Activated naive CD4-positive, alpha-beta T cell (primary cell): ENCODE measurements at places on chromosomes 1 and 21.

DNA sequence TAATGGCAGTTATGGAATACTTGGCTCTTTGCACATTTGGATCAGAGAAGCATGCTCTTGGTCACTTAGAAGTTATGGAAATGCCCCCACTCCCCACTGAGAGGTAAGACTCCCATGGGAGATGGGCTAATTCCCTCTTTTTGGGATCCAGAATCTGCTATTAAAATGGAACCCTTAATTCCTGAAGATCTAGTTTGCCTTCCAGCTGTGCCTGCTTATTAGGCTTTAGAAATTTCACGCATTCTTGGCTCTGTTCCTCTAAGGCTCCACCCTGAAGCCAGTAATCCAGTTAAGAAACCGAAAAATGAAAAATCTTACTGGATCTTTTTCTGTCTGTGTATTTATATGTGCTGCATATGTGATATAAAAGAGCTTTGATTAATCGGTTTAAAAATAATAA is 76.7 kb downstream of the USH2A start:
- no peak for DNase-seq

- no peak for DNase-seq
These were observed 41.5 kb upstream of the CTBS start for GRCh38 chr1:84615790-84616189.

DNA sequence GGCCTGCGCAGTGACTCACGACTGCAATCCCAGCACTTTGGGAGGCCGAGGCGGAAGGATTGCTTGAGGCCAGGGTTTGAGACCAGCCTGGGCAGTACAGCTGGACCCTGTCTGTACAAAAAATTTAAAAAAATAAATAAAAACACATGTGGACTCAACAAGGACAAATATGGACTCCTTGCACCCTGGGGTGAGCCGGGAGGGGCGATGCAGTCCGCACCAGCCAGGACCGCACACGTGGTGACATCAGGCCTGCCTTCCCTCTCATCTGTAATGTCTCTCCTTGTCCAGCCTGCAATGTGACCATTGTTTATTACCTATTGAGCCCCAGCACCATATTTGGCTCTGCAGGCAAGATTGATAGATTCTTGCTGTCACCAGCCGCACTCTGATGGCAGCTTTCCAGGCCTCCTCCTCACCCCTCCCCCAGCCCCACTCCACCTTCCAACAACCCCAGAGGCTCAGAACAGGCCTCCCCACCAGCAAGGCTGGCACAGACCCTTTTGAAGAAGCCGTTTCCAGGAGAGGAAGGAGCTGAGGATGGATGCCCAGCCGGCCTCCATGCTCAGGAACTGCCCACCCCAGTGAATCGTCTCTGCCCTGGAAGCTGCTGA is 55.2 kb downstream of the IRF2BP2 start:
- DNase-seq, result no peak

GRCh38 chr1:44964396-44964795 is 22.0 kb downstream of the EIF2B3 start:
- DNase-seq, result no peak

DNA sequence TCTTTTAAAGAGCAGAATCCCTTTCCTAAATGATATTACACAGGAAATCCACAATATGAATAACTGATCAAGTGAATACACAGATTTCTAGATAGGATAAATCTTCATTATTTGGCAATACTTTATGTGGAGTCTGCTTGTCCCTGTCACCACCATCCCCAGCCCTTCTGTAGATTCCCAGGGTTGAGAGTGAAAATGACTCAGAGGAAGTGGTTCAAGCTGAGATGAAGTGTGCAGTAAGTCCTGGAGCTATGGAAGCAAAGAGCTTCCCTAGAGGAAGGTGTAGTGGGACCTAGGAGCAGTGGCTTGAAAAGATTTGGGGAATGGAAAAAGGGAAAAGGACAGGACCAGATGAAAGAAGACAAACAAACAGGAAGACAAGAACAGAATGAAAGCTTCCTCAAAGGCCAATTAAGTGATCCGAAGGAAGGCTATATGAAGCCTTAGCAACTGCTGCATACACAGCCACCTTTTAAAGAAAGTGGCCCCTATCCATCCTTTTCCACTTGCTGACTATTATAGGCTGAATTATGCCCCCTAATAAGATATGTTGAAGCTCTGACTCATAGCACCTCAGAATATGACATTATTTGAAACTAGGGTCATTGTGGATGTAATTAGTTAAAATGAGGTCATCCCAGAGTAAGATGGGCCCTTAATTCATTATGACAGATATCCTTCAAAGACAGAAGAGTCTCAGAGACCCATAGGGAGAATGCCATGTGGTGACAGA is 96.5 kb upstream of the CAMK1G start:
- DNase-seq, result no peak

GRCh38 chr1:156407344-156407743 is 38.3 kb downstream of the RHBG start:
- DNase-seq, result no peak

- DNase-seq, result no peak
These were observed 255.9 kb downstream of the CACNA1E start for GRCh38 chr1:181739214-181739613.

DNA sequence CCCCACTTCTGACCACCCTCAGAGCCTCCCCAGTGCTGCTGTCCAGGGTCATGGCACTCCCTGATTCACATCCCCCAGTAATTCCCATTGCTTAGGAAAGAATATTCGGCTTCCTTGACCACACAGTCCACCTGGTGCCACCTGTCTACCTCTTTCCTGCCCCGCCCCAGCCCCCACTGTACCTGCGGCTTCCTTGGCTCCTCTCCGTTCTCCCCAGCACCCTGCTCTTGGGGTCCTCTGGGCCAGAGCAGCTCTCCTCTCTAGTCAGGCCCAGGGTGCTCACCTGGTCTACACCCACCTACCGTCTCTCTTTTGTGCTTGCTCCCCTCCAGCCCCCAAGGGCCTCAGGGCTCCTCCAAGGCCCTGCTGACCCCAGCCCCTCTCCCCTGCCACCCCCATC is 142.6 kb downstream of the PEX14 start:
- DNase-seq, result no peak

DNA sequence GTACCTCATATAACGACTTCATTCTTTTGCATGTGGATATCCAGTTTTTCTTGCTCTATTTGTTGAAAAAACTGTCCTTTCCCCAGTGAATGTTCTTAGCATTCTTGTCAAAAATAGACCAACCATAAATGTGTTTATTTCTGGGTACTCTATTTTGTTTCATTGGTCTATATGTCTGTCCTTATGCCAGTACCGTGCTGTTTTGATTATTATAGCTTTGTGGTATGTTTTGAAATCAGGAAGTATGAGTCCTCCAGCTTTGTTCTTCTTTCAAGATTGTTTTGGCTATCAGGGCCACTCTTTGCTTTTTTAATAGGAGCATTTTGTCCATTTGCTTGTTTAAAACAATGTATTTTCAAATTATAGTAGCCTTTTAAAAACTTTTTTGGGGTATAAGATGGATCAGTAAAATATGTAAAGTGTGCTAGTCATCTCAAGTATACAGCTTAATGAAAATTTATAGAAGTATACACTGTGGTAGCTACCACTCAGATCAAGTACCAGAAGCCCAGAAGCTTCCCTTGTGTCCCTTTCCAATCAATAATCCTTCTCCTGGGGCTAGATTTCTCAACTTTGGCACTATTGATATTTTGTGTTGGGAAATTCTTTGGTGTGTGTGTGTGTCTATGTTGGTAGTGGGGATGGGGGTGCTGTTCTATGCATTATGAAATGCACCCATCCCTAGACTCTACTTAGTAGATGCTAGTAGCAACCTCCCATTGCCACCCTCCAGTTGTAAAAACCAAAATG is 16.8 kb downstream of the MROH7 start:
- DNase-seq, result no peak

- no peak for DNase-seq
These were observed 205.2 kb downstream of the ASTN1 start for GRCh38 chr1:176959191-176959820.

- no peak for DNase-seq
These were observed 14.5 kb downstream of the TBX15 start for GRCh38 chr1:118973531-118974137.

DNA sequence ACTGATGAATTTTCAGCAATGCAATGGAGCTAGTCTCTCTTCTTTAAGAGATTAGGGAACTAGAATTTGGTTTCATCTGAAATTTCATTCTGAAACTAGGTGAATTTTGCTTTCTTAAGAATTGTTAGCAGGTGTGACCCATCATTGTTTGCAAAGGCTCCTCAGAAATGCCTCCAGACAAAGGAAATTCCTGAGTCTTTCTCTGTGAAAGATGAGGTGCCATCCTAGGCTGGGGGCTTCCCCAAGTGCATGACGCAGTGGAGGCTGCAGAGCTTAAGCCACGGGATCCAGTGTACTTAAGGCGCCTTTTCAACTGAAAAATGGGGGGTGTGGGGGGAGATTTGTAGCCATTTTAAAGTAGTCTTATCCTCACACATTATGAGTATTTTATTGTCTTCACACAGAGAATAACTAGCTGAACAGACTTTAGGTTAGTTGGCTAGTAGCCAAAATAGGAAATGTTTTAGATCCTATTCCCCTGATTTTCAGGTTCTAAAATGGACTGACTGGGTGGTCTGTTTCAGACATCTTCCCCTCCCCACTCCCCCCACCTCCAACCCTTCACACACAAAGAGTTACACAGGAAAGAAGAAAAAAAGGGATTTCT is 202.0 kb downstream of the NFIA start:
- DNase-seq, result no peak

DNA sequence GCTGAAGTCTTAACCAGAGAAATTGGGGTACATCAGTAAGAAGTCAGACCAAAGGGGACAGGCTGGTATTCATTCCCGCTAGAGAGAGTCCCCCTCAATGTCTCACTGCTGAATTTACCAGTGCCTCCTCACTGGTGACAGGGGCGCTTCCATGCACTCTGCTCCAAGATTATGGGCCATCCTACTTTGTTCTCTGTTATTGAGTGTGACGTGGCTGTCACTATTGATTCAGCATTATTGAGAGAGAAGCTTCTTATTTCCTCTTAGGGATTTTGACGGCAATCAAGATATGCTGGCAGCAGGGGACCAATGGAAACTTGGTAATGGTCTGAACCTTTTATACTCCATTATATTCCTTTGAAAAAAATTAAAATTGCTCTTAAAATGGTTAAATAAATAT is 118.6 kb downstream of the SYF2 start:
- DNase-seq, result no peak

GRCh38 chr1:67889953-67890567 is 56.8 kb upstream of the GNG12 start:
- DNase-seq, result no peak

- no peak for DNase-seq
These were observed 425.7 kb upstream of the USP24 start for GRCh38 chr1:55640708-55641473.

DNA sequence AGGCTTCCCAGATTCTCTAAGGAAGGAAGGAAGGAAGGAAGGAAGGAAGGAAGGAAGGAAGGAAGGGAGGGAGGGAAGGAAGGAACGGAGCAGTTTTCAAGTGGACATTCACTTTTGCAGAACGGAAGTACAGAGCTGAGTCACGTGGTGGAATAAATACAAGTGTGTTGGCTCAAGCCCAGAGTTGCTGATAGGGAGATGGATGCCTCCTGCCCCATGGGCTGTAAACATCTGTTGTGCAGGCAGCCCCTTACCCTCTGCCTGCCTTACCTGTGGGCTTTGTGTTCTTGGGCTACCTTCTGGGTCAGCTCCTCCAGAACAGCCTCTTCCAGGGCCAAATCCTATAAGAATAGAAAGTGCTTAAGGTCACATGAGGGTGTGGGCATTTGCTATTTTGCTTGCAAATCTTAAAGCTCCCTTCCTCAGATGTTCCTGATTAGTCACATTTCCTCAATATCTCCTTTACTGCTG is 121.7 kb downstream of the SMYD2 start:
- DNase-seq, result no peak

GRCh38 chr1:202235003-202235660 is 41.5 kb downstream of the LGR6 start:
- no peak for DNase-seq

DNA sequence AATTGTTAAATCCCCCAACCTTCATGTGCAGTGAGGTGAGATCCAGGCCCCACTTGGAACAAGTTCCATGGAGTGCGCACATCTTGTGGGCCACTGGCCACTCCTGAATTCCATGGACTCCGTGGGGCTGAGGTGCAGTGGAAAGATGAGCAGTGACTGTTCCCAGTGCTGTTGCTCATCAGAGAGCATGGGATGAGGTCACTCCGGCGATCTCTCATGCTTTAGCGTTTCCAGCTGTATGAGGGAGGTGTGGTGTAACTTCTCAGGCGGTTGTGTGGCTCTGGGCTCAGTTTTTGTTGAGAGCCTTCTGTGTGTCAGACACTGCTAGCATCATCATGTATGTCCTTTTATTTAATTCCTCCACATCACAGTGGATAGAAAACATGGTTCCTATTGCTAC is 96.2 kb downstream of the GALNT2 start:
- no peak for DNase-seq

- no peak for DNase-seq
These were observed 41.8 kb upstream of the POFUT2 start for GRCh38 chr21:45329261-45330074.

DNA sequence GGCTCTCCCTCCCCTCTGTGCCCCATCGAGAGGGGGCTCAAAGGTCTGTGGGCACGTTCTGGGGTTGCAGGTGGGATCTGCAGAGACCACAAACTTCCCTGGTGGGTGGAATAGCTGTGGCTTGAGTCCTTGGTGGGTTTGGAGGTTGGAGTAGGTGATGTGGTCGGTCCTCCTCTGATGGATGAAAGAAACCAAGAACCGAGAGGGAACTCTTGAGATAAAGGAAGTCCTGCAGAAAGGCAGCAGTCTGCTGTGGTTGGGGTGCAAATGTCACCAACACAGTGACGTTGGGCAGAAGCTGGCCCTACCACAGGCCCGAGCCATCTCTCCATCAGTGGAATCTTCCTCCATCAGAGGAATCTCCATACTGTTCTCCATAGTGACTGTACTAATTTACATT is 171.8 kb downstream of the FCRL5 start:
- DNase-seq, result no peak

- peak; percentile 48 for DNase-seq
These were observed 2.8 kb upstream of the NUP210L start for GRCh38 chr1:154157520-154158306.

- DNase-seq, result no peak
These were observed 75.1 kb upstream of the COG2 start for GRCh38 chr1:230567221-230567575.

DNA sequence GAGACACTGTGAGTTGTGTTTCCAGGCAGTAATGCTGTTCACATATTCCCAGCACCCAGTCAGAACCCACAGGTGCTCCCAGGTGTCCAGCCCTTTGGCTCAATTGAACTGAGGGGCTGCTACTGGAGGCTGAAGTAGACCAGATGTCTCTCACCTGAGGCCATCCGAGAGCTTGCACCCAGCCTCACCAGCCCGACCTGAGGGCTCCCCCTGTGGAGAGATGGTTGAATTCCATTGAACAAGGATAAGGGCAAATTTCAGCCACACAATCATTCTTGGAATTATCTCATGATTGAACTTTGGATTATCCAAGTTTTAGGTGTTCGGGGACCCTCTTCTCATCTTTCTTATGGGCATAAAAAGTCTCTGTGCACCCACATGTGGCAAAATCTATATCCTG is 52.1 kb downstream of the OBSCN start:
- no peak for DNase-seq

- no peak for DNase-seq
These were observed 321.0 kb downstream of the TM2D1 start for GRCh38 chr1:61403679-61404596.

- DNase-seq, result no peak
These were observed 742 bp downstream of the POLR3GL start for GRCh38 chr1:145965119-145965744.

- peak; percentile 36 for DNase-seq
These were observed 10.6 kb downstream of the GFI1 start for GRCh38 chr1:92476071-92476631.
